ENCODE measurements at places on chromosomes 12 and 14.

GRCh38 chr14:104434214-104435076 lies 145.1 kb upstream of the C14orf180 start:
- DNase-seq: no peak

DNA sequence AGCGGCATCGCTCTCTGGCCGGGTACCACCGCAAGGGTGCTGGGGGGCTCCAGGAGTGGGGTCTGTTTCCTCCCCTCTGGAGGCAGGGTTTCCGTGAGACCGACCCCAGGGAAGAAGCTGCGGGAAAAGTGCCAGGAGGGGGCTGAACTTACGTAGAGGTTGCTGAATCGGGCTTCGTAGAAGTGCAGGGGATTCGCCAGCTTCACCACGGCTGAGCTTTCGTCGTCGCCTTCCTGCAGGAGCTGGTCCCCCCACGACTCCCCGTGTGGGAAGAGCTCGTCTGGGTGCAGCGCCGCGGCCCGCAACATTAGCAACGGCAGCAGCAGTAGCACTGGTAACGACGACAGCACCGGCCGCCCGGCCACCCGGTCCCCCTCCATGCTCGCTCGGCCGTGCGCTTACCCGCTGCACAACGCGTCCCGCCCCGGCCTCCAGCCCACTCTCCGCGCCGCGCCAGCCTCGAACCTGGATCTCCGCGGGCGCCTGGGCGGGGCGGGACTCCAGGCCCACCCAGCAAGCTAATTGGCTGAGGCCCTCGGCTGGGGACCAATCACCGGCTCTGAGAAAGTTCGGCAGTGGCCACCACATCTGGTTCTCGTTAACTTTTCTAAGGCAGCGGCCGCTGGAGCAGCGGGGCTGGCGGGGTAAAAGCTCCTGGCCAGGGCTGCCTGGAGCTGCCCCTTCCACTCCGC lies at the start of gene NID2:
TSS of gene NID2 (minus strand) at position 445 of the 692 bp plus-strand sequence. CDS start at position 380, 65 bp downstream.
- DNase-seq: peak; percentile 96

- DNase-seq: no peak
These were observed 107.3 kb downstream of the BCL11B start for GRCh38 chr14:99164712-99165111.

DNA sequence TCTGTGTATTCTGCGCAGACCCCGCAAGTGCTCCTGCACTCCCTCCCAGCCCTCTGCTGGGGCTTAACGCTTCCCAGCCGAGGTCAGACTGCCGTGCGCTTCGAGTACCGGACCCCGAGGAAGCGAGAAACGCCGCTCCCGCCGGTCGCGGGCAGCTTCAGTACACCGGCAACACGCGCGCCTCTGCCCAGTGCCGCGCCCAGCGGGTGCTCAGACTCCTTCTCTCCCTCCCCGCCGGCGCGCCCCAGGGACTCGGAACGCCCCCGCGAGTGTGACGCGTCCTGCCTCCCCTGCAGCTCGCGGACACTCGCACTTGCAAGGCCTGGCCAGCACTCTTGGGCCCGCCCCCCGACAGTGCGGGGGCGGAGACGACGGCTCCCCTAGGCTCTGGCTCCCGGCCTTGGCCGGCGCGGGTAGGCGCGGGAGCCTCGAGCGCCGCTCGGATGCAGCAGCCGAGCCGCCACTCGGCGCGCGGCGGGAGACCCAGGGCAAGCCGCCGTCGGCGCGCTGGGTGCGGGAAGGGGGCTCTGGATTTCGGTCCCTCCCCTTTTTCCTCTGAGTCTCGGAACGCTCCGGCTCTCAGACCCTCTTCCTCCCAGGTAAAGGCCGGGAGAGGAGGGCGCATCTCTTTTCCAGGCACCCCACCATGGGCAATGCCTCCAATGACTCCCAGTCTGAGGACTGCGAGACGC lies at the start of gene PTGER2:
TSS of gene PTGER2 (plus strand) at position 410 of the 692 bp plus-strand sequence. CDS start at position 647, 237 bp downstream.
- DNase-seq: peak; percentile 94

- no peak for DNase-seq
These were observed 134.0 kb downstream of the PRKCH start for GRCh38 chr14:61455351-61455750.

- peak; percentile 50 for DNase-seq
These were observed 427.5 kb downstream of the SNAPC1 start for GRCh38 chr14:62189698-62190097.

GRCh38 chr12:556498-556897 lies 96.8 kb downstream of the B4GALNT3 start:
- no peak for DNase-seq

DNA sequence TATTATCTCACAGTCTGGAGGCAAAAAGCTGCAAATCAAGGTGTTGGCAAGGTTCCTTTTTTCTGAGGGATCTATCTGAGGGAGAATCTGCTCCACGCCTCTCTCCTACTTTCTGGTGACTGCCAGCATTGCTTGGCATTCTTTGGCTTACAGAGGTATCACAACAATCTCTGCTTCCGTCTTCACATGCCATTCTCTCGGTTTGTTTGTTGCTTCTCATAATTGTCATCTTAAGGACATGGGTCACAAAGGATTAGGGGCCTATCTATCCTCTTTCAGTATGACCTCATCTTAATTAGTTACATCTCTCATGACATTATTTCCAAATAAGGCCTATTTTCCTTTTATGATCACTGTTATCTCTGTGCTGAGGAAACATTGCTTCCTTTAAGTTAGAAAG lies 345.0 kb downstream of the FOXG1 start:
- DNase-seq: peak; percentile 1

DNA sequence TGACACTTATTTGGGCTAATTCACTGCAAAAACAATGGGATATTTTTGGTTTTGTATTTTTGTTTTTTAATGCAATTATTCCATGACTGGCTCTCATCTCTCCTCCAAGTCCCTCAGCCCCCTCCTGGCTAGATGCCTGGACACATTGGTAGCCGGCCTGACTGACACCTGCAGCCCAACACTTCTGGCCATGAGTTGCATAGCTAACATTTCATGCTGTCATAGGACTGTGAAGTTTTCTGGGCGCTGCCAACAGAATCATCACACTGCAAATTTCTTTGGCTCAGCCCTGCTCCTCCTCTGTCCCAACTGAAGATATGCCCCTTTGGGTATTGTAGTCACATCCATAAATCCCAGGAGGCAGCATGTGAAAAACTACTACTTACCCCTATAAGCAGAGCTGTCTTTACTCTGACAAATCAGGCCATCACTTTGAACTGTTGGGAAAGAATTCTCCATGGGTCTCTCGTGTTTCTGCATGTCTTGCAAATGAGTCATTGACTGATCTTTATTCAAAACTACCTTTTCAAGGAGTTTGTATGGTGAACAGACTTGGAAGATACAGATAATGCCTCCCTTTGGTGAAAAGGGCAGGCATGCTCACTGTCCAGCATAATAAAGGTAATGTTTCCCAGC lies 126.7 kb upstream of the LGR5 start:
- DNase-seq: peak; percentile 6

DNA sequence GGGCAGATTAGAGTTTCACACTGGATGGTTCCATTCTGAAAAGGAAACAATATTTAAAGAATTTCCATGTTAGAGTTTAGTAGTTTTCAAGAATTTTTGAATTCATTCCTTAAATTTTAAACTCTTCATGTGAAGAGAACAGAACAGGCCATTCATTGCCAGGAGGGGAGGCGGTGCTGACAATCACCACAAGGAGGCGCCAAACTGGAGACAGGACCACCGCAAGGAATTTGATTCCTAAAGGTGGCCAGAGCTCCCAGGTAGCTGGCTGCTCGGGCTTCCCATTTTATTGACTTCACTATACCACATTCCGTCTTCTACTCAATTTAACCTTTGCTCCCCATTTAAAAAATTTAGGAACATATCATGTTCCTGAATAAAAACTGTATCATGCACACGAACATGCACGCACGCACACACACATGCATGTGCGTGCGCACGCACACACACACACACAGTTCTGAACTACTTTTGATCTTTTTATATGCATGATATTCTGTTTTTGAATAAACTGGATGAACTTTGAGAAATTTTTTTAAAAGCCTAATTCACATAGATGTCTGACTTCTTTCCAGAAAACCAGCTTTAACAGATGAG lies 101.2 kb downstream of the NELL2 start:
- DNase-seq: peak; percentile 9

DNA sequence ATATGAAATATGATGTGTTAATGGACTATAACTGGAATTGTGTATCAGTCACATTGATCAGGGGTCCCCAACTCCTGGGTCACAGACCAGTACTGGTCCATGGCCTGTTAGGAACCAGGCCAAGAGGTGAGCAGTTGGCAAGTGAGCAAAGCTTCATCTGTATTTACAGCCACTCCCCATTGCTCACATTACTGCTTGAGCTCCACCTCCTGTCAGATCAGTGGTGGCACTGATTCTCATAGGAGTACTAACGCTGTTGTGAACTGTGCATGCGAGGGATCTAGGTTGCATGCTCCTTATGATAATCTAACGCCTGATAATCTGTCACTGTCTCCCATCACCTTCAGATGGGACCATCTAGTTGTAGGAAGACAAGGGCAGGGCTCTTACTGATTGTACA lies 72.3 kb downstream of the CDK17 start:
- no peak for DNase-seq

DNA sequence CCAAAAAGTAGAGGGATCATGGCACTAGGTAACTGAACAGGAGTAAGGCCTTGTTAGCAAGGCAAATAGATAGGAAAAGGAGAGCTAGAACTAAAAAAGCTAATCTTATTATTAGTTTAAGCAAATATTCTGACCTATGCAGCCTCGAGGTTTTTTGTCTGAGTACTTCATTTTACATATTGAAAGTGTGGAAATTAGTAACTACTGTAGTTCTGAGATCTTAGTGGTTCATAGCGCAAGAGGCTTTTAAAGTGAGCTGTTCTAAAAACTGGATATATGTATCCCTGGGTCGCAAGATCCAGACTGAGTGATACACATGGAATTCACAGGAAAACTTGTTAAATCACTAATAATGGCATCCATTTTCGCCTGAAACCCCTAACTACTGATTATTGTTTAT lies 411.0 kb upstream of the SOX5 start:
- no peak for DNase-seq

GRCh38 chr14:31270196-31270772 lies 62.7 kb upstream of the HECTD1 start:
- DNase-seq: peak; percentile 17

DNA sequence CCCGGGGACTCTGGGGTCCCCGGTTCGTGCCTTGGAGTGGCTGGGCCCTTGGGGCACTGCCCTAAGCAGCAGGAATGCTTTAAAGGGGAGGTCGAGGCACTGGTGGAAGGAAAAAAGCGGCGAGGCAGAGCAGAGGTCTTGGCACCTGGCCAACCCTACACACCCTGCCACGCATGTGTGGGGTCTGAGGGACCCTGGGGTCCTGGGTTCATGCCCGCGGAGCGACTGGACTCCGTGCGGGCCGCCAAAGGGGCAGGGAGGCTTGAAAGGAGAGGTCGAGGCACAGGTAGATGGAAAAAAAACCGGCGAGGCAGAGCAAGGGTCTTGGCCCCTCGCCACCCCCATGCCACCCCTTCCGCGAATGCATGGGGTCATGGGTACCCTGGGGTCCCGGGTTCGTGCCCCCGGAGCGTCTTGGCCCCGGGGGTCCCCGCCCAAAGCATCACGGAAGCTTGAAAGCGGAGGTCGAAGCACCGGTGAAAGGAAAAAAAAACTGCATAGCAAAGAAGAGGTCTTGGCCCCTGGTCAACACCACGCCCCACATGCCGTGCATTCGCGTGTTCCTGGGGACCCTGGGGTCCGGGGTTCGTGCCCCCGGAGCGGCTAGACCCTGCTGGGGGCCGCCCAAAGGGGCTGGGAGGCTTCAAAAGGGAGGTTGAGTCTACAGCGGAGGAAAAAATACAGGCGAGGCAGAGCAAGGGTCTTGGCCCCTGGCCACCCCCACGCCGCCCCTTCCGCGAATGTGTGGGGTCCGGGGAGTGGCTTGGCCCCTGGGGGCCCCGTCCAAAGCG lies 312.9 kb downstream of the ALG10 start:
- no peak for DNase-seq

DNA sequence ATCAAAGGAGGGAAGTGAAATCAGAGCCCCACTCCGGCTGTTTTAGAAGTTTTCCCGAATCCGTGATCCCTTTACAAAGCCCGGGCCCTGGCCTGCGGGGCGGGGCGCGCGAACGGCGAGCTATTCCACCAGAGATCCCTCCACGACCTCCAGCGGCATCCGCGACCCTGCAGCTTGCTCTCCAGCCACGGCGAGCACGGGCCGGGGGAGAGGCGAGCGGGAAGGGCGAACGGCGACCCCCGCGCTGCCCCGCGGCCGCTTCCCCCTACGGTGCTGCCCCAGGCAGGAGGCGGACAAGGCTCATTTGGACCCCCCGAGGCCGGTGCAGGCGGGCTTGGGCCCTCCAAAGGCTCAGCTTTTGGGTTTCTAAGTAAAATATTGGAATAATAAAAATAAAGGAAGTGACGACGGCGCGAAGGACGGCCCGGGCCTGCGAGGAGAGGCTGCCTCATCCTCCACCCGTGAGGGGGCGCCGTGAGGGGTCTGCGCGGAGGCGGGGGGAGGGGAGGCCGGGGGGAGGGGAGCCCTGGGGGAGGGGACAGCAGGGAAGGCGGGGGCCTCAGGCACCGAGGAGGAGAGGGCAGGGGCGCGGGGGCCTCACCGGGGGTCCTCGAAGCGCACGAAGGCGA lies 613 bp downstream of the SRSF9 start:
- DNase-seq: no peak

GRCh38 chr12:12909995-12910420 lies 18.6 kb downstream of the GPRC5A start:
- no peak for DNase-seq

DNA sequence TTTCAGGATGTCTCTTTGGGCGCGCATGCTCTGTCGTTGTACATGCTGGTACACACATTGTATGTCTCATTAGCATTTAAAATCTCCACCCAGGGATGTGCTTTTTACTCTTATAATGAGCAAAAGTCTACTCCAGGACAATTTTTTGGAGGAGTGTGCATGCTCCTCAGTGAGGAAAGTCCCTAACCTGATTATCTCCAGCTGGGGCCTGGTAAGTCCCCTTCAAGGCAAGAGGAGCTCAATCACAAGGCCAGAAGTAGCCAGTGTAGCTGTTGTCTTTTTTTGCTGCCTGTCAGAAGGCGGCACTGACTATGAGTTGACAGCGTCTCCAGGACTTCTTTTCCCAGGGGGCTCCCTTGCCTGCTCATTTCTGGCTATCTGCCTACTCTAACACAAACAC lies 218.3 kb upstream of the CNTN1 start:
- no peak for DNase-seq

DNA sequence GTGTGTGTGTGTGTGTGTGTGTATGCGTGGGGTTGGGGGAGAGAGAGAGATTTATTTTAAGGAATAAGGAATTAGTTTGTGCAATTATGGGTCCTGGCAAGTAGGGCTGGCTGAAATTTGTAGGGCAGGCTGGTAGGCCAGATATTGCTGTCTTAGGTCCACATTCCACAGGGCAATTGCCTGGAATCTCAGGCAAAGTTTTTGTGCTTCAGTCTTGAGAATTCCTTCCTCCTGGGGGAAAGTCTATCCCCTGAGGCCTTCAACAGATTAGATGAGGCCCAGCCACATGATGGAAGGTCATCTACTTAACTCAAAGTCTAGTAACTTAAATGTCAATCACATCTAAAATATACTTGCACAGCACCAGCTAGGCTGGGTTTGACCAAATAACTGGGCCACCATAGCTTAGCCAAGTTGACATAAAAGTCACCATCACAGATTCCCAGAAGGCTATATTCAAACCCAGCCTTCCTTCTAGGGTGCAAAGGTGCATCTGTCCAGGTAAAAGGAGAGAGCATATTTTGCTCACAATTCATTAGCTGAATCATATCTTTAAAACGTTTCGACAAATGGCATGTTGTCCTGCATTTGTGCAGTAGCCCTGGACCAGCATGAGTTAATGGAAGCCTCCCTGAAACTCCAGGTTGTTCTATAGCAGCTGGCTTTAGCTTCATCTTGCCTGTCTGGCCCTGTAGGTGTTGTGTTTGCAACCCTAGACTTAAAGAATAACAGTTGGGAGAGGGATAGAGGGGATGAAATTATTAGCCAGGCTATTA lies 63.1 kb downstream of the C14orf132 start:
- peak; percentile 38 for DNase-seq

Data from EL (cell line).